ENCODE measurements at places on chromosomes 4 and X. TPM values are rescaled to one million over a fixed set of nuclear protein-coding genes. Genes with fewer than 3 reads are reported as not detected.

DNA sequence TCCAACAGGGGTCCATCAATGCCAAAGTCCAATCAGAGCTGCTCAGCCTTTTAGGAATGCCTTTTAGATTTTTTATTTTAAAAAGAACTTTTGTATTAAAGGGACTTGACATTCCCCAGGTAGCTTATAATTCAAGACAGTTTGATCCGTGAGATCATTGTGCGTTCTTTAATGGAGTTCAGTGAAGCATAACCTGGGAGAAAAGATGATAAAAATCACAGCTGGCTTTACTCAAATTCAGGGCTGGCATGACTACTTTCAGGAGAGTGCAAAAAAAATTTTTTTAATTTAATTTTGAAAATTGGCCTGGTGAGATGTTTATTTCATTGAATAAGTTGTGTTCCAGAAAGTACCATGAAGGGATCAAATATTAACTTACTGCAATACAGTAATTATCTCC lies 118.2 kb downstream of the VCX2 start:
- DNase-seq, result no peak
- H3K27ac ChIP-seq, result no peak overlapping the region
- no peaks in the 10 kb centered on the region for H3K36me3 ChIP-seq
- H3K27me3 ChIP-seq, result no peaks in the 10 kb centered on the region
- H3K4me1 ChIP-seq, result peaks cover 15% of the 10 kb centered on the region

- H3K4me1 ChIP-seq, result no peaks in the 10 kb centered on the region
- no peak overlapping the region for H3K27ac ChIP-seq
- H3K36me3 ChIP-seq, result no peaks in the 10 kb centered on the region
- no peak for DNase-seq
- H3K27me3 ChIP-seq, result no peaks in the 10 kb centered on the region
Observed at GRCh38 chr4:114036426-114036825, 57.0 kb upstream of the ARSJ start.

- H3K4me3 ChIP-seq, result no peak overlapping the region
- DNase-seq, result no peak
- H3K27ac ChIP-seq, result no peak overlapping the region
- no peaks in the 10 kb centered on the region for H3K36me3 ChIP-seq
- H3K4me1 ChIP-seq, result peaks cover 7% of the 10 kb centered on the region
Observed at GRCh38 chr4:89173336-89174090, 62.2 kb downstream of the TIGD2 start.

- no peak for DNase-seq
- peaks cover 22% of the 10 kb centered on the region for H3K4me1 ChIP-seq
- H3K36me3 ChIP-seq, result no peaks in the 10 kb centered on the region
- H3K27me3 ChIP-seq, result no peaks in the 10 kb centered on the region
Observed at GRCh38 chrX:24248042-24248441, 65.8 kb downstream of the SUPT20HL2 start.

DNA sequence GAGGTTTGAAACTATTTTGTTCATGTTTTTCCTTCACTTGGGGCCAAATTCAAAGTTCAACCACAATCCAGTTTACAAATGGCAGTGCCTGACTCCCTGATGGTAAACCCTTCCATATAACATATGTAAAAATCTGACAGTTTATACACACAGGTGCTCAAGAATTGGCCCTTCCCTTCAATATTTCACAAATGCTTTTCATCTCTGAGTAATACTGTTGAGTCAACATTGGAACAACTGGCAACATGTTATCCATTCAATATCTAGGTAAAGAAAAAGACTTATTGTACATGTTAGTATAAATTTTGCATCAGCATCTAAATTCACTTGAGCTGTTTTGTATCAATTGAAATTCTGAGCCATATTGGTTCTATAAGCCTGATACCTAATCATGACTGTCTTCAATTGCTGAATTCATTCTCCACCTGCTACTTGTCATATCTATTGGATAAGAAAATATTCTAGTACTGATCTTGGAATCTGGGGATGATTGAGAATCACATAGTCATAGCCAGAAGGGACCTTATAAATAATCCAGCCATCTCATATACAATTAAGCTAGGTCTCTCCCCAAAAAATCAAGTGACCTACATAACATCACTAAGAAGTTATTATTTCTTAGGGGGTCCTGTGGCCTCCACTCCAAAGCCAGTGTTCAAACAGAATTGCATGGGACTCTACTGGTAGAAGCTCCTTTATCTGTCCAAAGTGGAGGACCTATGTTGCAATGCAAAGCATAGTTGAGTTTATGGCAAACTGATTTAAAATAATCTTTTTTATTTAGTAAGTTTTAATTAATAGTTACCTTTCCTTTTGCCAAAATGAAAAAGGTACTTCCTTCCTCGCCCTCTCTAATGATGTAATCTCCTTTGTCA lies 61.9 kb downstream of the PRKG2 start:
- H3K36me3 ChIP-seq, result no peaks in the 10 kb centered on the region
- no peak for DNase-seq
- H3K4me1 ChIP-seq, result no peaks in the 10 kb centered on the region
- H3K27me3 ChIP-seq, result no peaks in the 10 kb centered on the region
- H3K27ac ChIP-seq, result peak overlapping the region; percentile 48

- peak overlapping the region; percentile 95 for H3K4me3 ChIP-seq
- no peak for DNase-seq
- peak overlapping the region; percentile 99 for H3K27ac ChIP-seq
- H3K27me3 ChIP-seq, result no peaks in the 10 kb centered on the region
- peaks cover 39% of the 10 kb centered on the region for H3K4me1 ChIP-seq
- peaks cover 5% of the 10 kb centered on the region for H3K36me3 ChIP-seq
Observed at GRCh38 chr4:86934147-86934770, 552 bp upstream of the AFF1 start.

DNA sequence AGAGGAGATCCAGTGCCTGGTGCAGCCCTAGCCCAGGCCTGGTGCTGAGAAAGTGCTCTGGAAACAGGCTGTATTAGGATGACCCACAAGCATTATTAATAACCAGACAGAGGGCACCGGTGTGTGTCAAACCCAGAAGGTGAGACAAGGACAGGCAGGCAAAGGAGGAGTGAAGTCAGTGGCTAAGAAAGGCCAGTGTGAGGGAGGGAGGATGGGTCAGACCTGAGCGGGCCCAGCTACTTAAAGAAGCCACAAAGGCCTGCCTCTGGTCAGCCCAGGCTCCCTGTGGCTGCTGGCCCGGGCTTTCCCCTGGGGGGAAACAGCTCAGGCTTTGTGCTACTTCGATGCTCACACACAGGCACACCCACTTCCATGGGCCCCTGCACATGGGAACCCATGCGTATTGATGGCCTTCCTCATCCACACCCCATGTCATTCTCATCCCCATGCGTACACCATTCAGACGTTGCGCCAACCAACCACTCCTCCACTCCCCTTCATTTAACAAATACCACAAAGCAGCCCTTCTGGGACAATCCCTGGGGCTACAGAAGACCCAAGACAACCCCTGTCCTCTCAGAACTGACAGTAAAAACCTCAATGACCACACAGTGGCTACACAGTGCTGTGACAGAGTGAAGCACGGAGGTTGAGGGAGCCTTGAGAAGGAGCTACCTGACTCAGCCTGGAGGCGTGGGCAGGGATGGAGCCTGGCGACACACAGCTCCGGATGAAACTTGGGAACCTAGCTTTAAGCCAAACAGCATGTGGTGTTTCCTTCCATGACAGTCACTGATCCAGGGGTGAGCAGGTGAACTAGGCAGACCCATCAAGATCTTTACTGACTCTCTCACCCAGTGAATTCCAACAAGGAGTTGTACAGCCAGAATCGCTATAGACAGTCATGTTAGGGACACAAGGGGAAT lies 24.9 kb upstream of the MTM1 start:
- H3K27me3 ChIP-seq, result no peaks in the 10 kb centered on the region
- peaks cover 19% of the 10 kb centered on the region for H3K4me1 ChIP-seq
- no peak overlapping the region for H3K27ac ChIP-seq
- H3K36me3 ChIP-seq, result no peaks in the 10 kb centered on the region

DNA sequence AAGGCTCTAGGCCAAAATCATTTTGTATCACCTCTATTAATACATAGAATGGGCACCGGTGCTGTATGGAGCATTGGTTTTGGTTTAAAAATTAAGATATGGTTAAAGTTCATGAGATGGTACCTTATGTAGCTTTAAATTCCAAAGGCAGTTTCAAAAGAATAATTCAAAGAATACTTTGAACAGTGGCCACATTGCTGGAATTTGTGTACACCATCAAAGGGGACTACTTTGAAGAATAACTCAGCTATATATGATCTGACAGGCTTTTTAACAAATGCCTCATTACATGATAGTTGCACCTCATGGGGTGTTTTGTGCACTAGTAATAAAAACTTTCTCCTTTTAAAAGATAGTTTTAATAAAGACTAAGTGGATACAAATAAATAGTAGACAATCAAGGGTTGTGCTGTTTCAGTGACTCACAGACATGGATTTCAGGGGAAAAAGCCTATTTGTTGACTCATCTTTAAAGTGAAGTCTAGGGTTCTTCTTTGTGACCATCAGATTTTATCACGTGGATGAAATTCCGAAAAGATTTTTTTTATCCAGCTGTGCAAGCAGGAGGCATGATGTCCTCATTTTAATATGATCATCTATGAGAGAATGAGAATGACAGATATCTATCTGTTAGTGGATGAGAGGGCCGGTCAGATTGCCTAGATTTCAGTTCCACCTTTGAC lies 12.8 kb downstream of the MTM1 start:
- no peak overlapping the region for H3K27ac ChIP-seq
- H3K4me1 ChIP-seq, result no peaks in the 10 kb centered on the region
- H3K36me3 ChIP-seq, result no peaks in the 10 kb centered on the region
- no peaks in the 10 kb centered on the region for H3K27me3 ChIP-seq
- no peak overlapping the region for H3K4me3 ChIP-seq

GRCh38 chr4:126820631-126821030 lies 812.1 kb upstream of the INTU start:
- no peaks in the 10 kb centered on the region for H3K27me3 ChIP-seq
- H3K27ac ChIP-seq, result no peak overlapping the region
- no peak for DNase-seq
- H3K4me3 ChIP-seq, result no peak overlapping the region
- no peaks in the 10 kb centered on the region for H3K36me3 ChIP-seq

GRCh38 chr4:13640149-13640940 lies 12.8 kb upstream of the BOD1L1 start:
- H3K27ac ChIP-seq, result no peak overlapping the region
- no peak for DNase-seq
- peaks cover 15% of the 10 kb centered on the region for H3K4me1 ChIP-seq
- H3K27me3 ChIP-seq, result no peaks in the 10 kb centered on the region

- DNase-seq, result no peak
- H3K36me3 ChIP-seq, result no peaks in the 10 kb centered on the region
- no peak overlapping the region for H3K27ac ChIP-seq
- H3K4me3 ChIP-seq, result no peak overlapping the region
- H3K27me3 ChIP-seq, result no peaks in the 10 kb centered on the region
- H3K4me1 ChIP-seq, result no peaks in the 10 kb centered on the region
Observed at GRCh38 chr4:18100657-18101056, 79.1 kb upstream of the LCORL start.

GRCh38 chrX:40147126-40147952 lies 49.6 kb upstream of the BCOR start:
- no peak for DNase-seq
- H3K27ac ChIP-seq, result no peak overlapping the region
- no peaks in the 10 kb centered on the region for H3K27me3 ChIP-seq
- peaks cover 53% of the 10 kb centered on the region for H3K4me1 ChIP-seq

- no peaks in the 10 kb centered on the region for H3K36me3 ChIP-seq
- H3K4me3 ChIP-seq, result no peak overlapping the region
- no peaks in the 10 kb centered on the region for H3K4me1 ChIP-seq
- no peak for DNase-seq
- H3K27me3 ChIP-seq, result no peaks in the 10 kb centered on the region
Observed at GRCh38 chrX:64571011-64571410, 175.8 kb upstream of the MTMR8 start.

DNA sequence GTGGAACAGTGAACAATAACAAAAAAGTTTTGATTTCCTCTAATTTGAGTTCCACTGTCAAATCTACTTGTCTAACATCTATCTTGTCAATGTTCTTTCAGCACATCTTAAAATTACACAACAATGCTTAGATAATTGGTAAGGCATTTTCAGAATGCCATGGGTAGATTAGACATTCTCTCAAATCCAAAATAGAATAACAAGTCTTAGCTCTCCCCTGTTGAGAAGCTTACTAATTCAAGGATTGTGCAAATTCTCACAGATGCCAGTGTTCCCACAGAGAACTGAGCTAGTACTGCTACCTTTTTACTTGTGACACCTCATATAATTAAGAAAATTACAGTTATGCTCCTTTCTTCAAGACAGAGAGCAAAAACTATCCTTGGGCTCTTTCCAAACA lies 2442.0 kb downstream of the PCDH7 start:
- H3K4me3 ChIP-seq, result no peak overlapping the region
- DNase-seq, result no peak
- H3K4me1 ChIP-seq, result no peaks in the 10 kb centered on the region

DNA sequence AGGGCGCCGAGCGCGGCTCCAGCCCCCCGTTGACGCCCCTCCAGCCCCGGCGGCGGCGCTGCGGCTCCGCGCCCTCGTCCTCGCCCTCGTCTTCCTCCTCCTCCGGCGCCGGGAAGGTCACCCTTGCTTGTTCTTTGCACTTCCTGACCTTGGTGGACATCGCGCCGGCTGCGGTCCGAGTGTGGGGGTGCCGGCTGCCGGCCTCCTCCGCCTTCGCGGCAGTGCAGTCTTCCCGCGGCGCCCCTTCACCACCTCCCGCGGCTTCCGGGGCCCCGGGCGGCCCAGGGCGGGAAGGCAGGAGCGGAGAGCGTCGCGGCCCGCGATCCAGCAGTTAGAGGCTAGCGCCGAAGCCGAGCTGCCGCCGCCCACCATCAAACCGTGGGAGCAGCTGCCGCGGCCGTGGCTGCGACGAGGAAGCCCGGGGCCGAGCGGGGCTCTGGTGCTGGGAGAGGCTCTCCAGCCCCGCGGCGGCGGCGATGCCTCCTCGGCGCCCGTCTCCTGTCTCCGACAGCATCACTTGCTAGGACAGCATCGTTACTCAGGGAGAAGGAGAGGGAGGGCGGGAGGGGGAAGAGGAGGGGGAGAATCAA lies at the start of gene TRPC3:
Gene TRPC3 (minus strand): TSS at position 540 of the 590 bp plus-strand sequence. CDS start 380 bp downstream, at position 160.
- H3K4me3 ChIP-seq, result peak within 1 kb of the TSS; percentile 59
- H3K36me3 ChIP-seq, result no peaks in the 10 kb centered on the region
- peaks cover 26% of the 10 kb centered on the region for H3K4me1 ChIP-seq
- peaks cover 30% of the 10 kb centered on the region for H3K27me3 ChIP-seq

Gene SOWAHB
- total RNA-seq, result not detected

Gene NAA11
- total RNA-seq, result not detected

Gene LONRF3
- 19.9 TPM for total RNA-seq

Gene MAGEA1
- not detected for total RNA-seq

Gene FRMPD3
- not detected for total RNA-seq

Gene PHOX2B
- total RNA-seq, result 0.66 TPM
